ENCODE measurements at places on chromosomes 7 and 10.

DNA sequence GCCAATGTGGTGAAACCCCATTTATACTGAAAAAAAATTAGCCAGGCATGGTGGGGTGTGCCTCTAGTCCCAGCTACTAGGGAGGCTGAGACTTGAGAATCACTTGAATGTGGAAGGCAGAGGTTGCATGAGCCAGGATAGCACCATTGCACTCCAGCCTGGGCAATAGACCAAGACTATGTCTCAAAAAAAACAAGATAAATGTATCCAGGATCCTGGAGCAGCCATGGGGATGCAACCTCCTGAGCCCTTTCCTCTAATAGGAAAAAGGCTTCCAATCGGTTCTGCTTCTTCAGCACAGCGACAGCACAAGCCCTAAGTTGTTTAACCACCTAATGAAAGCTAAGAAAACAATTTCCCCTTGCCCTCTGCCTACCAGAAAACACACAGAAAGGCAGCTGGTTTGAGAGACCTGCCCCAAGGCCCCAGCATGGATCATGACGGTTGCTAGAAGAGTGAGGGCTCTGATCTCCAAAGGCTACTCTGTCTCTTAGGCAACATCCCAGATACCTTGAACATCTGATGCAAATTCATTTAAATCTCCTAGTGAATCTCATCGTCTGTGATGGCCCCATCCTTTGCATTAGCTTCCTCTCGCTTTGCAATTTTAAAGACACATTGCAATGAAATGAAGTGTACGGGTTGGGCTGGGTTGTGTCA, 220.8 kb downstream of the ARHGAP21 start:
- DNase-seq = no peak

- no peak for DNase-seq
These were observed 181.3 kb downstream of the WDR11 start for GRCh38 chr10:121032460-121032859.

- DNase-seq = no peak
These were observed 1.8 kb upstream of the CCDC6 start for GRCh38 chr10:59907918-59908807.

DNA sequence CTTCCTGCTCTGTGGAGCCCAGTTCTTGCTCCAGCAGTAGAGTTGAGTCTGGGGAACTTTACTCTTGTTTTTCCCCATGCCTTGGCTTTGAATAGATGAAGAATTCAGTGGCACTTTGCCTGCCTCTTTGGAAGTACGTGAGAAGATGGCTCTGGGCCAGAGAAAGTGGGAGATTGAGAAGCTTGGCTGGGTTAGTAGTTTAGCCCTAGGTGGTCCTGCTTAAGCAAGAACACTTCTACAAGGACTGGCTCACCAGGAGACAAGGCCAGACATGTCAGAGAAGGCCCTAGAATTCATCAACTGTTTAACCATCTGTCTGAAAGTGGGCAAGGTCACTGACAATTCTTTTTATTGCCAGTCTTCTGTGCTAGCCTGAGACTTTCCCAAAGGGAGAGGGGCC, 410.3 kb downstream of the TYW1 start:
- DNase-seq = peak; percentile 36

- DNase-seq = peak; percentile 80
These were observed 155.3 kb upstream of the ZMIZ1 start for GRCh38 chr10:78913219-78914059.

- no peak for DNase-seq
These were observed 43.0 kb downstream of the VSTM4 start for GRCh38 chr10:49072166-49072885.

- no peak for DNase-seq
These were observed 3.3 kb upstream of the FAS start for GRCh38 chr10:88987243-88987725.

- no peak for DNase-seq
These were observed 43.6 kb downstream of the KLHDC10 start for GRCh38 chr7:130113887-130114286.

DNA sequence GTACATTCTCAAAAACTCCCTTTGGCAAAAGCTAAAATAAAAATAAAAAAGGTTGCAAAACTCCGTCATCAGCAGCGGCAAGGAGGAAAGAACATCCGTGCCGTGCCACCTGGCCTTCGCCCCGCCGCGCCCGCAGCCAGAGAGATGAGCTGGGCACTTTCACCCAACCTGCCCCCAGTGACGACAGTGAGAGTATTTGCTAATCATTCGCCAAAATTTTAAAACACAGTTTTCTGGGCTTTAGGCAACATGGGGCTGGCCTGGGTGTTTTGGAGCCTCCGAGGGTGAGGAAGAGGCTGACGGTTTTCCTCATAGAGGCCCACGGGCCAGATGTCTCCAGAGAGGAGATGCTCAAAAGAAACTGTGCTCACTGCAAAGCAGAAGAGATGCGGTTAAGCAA, 128.2 kb downstream of the PRKAG2 start:
- DNase-seq = no peak

DNA sequence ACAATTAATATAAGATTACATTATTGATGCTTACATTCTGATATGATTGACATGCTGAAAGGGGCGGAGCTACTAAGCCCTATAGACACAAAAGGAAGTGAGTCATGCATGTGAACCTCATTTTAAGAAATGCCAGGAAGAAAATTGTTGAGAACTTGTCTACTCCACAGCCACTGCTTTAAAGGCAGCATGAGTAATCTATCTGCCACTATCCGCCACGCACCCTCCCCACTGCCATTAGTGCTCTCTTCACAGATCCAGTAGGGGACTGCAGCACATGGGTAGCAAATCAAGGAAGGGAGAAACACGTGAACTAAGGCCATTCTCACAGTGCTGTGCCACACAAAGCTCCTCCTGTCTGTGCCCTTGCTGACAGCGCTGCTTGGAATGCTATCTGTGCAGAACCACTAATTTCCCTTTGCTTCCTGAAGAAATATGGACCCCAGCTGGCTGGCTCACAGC, 524.8 kb downstream of the GRM8 start:
- DNase-seq = no peak

- peak; percentile 5 for DNase-seq
These were observed 828.8 kb upstream of the MBL2 start for GRCh38 chr10:53601260-53601875.

GRCh38 chr7:36289833-36290661, 99.6 kb upstream of the ANLN start:
- no peak for DNase-seq

GRCh38 chr10:23198940-23199767, 7.0 kb downstream of the PTF1A start:
- peak; percentile 29 for DNase-seq

- DNase-seq = no peak
These were observed 921.4 kb upstream of the CELF2 start for GRCh38 chr10:10096296-10096695.

DNA sequence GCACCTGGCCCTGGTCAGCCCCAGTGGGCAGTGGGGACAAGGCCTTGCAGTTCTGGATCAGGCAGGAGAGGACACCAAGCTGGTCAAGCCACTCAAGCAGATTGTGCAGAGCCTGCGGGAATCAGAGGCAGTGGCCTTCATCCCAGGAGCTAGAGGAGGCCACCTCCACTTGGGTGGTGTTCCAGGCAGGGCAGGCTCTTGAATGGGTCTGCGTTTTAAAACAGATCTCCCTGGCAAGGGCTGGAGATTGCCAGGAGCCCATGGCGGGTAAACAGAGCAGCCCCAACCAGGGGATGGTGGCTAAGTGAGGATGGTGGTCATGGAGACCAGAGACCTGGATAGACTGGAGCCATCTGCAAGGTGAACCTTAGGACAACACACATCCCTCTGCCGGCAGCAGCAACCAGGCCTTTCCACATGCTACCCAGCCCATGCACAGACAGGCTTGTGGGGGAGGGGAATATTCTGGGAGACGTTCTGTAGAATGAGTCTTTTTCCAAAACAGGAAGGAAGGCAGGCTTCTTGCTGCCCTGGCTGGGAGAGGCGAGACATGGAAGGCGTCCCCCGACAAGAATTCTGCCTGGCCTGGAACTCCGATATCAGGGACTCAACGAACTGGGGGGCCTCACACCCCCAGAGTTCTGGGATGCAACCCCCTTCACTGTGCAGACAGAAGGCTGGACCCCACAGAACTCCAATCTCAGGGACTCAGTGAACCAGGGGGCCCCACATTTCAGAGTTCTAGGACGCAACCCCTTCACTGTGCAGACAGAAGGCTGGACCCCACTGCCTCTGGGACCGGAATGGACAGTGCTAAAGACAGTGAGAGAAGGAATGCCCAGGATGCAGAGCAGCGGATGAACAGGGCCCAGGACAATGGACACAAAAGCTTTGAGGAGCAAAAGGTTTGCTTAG, 264.8 kb downstream of the PTPRN2 start:
- DNase-seq = no peak

DNA sequence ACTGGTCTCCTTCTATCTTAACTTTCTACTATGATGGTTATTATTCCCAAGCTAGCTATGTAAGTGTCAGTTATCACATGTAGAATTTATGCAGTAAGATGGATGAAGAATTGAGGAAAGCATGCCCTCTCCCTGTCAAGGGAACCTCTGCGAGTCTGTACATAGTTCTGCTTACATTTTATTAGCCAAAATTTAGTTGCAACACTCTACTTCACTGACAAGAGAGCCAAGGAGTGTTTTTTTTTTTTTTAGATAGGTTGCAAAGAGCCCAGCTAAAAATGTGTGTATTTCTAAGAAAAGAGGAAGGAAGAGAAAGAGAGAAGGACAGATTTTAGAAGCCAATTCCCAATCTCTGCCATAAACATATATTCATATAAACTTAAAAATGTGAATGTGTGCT, 357.7 kb upstream of the LRRN3 start:
- no peak for DNase-seq

DNA sequence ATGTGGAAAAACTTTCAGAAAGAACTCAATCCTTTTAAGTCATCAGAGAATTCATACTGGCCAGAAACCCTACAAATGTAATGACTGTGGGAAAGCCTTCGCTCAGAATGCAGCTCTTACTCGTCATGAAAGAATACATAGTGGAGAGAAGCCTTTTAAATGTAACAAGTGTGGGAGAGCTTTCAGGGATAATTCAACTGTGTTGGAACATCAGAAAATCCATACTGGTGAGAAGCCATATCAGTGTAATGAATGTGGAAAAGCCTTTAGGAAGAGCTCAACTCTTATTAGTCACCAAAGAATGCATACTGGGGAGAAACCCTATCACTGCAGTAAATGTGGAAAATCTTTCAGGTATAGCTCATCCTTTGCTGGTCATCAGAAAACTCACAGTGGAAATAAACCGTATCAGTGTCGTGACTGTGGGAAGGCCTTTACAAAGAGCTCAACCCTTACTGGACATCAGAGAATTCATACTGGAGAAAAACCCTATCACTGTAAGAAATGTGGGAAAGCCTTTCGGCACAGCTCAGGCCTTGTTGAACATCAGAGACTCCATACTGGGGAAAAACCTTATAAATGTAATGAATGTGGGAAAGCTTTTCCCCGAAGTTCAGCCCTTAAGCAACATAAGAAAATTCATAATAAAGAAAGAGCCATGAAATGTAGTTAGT, 10.6 kb downstream of the ZNF485 start:
- no peak for DNase-seq

DNA sequence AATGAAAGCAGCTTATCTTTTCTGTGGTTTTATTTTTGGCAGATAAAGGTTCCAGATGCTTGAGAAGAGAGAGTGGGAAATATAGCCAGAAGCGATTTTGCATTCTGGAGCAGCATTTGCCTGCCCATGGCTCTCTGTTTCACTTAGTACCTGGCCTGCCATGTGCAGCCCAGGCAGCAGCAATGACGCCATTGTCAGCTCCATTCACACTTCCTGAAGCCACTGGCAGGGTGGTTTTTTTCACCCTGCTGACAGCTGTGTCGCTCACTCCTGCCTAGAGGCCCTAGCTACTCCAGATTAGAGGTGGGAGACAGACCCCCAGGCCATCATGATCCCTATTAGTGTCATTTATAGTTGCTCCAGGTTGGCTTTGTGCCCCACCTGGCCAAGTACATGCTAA, 30.1 kb upstream of the NEUROD6 start:
- DNase-seq = no peak

GRCh38 chr7:119681336-119681735, 591.6 kb upstream of the KCND2 start:
- DNase-seq = no peak

DNA sequence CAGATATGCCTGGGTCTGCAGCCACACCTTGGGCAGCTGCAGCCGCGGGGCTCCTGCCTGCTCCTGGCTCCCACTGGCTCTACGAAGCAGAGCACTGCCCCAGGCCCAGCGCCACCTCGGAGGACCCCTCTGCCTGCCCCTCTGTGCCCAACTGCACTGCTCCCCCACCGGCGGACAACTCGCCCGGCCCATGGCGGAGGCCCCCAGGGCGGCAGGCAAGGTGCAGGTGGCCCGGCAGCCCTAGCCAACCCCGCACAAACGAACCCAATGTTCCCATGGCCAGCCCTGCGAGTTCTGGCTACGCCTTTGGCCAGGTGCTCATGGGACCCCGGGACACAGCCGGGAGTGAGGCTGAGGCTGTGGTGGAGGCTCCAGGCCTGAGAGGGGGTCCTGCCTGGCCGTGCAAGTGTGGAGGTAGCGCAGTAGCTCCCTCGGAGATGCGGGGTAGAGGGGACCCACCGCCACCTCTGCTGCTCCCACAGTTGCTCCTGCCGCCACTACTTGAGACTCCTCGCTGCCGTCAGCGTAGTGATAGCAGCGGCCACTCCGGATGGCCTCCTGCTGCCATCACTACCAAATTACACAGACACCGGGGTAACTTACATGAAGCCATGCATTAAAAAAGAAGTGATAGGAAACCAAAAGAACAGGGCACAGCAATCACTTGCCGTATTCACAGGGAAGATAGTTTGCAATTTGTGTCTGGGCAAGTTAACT, 97.3 kb upstream of the SP4 start:
- DNase-seq = no peak

DNA sequence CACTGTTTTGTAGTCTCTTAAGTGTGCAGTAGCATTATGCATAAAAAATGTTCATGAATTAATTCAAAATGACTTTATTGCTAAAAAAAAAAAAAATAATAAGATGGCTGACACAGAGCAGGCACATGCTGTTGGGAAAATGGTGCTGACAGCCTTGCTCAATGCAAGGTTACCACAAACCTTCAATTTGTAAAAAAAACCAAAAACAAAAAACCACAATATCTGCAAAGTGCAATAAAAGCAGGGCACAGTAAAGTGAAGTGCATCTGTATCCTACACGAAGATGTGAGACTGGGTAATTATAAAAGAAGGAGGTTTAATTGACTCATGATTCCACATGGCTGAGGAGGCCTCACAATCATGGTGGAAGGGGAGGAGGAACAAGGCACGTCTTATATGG, 185.8 kb downstream of the USP6NL start:
- no peak for DNase-seq

GRCh38 chr10:14219411-14219810, 111.3 kb downstream of the FRMD4A start:
- DNase-seq = no peak
